ENCODE measurements at places on chromosomes 1 and 21.

- no peak for DNase-seq
These were observed 10.2 kb downstream of the LY9 start for GRCh38 chr1:160806109-160806665.

DNA sequence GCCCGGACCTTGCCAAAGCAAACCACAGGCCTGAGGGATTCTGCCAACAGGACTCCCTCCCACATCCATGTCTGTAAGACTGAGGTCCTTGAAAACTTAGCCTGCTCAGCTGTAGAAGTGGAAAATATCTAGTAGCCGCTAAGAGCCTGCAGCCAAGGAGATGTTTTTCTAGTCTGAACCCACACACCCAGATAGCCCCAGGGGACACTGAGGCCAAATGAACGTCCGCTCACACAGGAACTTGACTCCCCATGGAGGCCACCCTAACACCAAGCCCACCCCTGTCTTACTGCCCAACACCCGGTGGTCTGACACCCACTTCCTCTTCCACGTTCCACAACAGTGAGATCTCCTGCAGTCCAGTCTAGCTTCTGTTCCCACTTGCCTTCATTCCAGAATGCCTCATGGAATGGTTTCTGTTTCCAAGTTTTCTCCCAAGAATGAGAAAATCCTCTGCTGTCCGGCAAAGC, 174.8 kb downstream of the PLPP3 start:
- peak; percentile 26 for DNase-seq

GRCh38 chr1:51705035-51705434, 88.1 kb downstream of the OSBPL9 start:
- no peak for DNase-seq

DNA sequence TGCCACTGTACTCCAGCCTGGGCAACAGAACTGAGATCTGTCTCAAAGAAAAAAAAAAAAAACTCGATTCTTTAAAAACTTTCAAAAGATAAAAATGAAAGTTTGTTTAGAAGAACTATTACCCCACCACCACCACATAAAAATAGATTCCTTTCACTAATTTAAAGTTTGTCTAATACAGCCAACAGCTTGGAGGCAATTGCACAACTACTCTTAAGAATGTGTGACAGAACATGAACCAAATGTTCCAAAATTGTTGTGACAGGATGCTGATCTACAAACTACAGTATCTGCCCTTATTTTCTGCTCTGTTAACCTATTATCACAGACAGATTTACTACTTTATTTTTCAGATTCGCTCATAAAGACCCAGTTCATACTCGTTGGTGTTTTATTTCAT, 5.5 kb upstream of the TGFBR3 start:
- peak; percentile 87 for DNase-seq

- DNase-seq, result no peak
These were observed 98.1 kb downstream of the TNNI3K start for GRCh38 chr1:74333244-74333643.

DNA sequence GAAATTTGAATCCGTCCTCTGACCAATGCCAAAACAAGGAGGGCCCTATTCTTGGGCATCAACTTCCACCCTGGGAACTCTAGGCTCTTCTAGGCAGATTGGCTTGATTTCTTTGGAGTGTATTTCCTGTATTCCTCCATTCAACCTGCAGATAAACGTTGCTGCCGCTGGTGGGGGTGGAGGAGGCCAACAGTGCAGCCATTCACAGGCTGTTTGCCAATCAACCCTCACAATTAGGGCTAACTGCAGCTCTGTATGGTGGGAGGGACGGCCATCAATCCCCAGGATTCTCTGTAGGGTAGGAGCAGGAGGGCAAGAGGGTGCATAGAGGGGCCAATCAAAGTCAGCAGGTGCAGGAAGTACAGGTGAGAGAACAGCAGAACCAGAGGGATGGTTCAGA, 273.1 kb upstream of the PROX1 start:
- no peak for DNase-seq

DNA sequence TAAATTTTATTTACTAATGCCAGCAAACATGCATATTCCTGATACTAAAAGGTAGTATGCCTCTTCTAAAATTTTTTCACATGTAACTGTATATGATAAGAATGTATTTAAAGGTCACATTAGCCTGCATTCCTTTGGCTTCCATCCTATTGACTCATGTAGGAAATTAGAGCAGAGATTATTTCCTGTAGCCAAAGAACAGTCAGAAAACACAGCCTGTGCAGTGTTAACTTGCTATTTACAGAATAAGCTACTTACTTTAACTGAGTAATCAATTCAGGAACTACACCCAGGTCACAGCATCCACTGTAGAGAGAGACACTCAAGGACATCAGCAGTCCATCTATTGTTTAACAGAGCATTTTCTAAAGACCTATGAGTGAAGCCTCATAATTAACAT, 154.5 kb upstream of the ADGRL4 start:
- peak; percentile 74 for DNase-seq

DNA sequence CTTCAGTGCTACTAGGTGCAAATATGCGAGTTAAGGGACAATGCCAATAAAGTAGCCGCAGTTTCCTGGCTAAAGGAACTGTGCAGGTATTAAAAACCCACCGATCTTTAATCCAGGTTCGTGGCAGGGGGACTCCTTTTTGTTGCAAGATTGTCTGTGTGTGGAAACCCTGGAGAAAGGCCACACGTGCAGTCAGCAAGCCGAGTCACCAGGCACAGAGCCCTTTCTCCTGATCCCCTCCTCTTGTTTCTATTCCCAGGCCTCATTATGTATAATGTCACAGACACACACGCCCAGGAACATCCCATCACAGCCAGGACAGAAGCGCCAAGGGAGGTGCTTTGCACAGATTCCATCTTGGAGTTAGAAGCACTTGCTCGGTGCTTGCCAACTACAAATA, 528.9 kb downstream of the KIF26B start:
- DNase-seq, result no peak

- no peak for DNase-seq
These were observed 8.1 kb upstream of the SLAMF9 start for GRCh38 chr1:159962176-159962575.

DNA sequence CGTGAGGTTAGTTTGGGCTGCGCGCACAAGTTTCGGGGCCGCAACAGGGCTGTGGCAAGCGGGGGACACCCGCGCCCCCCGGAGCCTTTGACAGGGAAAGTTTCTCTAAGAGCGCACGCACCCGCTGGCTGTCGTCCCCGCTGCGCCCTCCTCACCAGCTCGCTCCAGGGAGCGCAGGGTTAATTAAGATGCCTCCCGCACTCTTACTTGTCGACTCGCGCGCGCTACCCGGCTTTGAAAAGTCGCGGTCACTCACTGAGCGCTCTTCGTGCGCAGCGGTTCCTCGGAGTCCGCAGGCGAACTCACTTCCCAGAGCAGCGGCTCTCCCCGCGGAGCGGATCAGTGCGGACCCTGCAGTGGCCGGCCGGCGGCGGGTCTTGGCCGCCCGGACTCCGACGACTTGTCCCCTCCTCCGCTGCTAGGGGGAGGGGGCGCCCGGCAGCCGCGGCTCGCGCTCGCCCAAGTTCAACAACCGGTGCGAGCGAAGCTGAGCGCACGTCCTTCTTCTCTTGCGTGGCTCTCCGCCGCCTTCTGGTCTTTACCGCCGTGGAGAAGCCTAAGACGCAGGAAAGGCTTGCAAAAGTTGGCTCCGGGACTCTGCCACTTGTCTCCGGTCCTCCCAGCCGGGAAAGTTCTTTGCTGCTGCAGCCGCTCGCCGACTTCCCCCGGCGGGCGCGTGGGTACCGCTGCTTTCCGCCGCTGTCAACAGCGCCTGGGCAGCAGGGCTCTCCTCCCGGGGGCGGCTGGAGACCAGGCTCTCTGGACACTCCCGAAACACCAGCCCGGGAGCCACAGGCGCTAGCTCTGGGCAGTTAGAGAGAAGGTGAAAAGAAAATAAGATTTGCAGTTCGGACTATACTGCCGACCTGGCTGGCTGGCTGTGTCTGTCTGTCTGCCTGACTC, 506 bp downstream of the JUN start:
- DNase-seq, result peak; percentile 71

- no peak for DNase-seq
These were observed 8.1 kb upstream of the RCC2 start for GRCh38 chr1:17447501-17447992.

GRCh38 chr21:37202221-37203110, 64.7 kb downstream of the VPS26C start:
- no peak for DNase-seq

- DNase-seq, result no peak
These were observed 41.8 kb upstream of the ACTRT2 start for GRCh38 chr1:2979191-2980072.

GRCh38 chr1:202968895-202969295, 1.8 kb upstream of the CYB5R1 start:
- DNase-seq, result peak; percentile 73

DNA sequence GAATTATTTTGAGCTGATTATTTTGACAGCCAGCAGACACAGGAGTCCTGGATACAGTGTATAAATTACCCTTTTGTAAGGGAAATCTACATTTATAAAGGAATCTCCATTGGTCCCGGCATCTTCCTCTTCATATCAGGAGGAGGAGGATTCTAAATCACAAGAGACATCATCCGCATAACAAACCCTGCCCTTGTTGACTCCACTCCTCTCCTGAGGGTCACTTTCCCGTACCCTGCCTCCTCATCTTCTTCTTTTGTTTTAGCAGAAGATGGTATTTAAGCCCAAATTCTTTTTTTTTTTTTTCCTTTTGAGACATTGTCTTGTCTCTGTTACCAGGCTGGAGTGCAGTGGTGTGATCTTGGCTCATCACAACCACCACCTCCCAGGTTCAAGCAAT, 14.6 kb upstream of the PKNOX1 start:
- no peak for DNase-seq

GRCh38 chr1:8537991-8538390, 220.1 kb downstream of the SLC45A1 start:
- no peak for DNase-seq

DNA sequence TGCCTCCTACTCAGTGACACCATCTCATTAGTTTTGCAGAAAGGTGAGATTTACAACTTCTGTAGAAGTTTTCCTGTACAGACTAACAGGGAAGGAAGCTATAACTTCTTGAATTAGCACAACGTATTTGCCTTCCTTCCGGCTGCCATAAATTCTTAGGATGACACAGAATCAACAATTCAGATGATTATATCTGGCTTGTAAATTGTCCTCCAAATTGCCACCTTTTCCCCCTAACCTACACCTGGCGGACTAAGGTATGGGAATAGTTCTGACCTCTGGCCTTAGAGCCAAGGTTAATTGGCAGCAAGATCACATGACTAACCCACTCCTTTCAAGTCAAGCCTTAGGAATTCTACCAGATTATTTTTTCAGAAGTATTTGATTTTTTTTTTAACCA, 284.3 kb downstream of the LMO4 start:
- no peak for DNase-seq

- DNase-seq, result no peak
These were observed 13.7 kb upstream of the TMEM51 start for GRCh38 chr1:15139654-15140350.

GRCh38 chr21:36489103-36489775, 9.3 kb upstream of the CLDN14 start:
- no peak for DNase-seq

DNA sequence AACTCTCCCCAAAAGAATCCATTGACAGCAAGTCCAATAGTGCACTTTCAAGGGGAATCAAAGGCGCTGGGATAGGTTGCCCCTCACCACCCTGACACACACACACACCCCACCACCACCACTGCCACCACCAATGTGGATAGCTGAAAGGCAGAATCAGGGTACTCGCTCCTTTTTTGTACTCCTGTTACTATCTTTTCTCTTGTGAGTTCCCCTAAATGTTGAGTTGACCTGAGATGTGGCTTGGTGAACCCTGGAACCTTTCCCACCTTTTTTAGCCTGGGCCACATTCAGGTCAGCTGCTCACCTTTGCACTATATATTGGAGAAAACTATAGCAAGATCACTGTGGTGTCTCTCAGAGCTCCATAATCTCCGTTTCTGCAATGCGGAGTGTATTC, 3.9 kb downstream of the S100A8 start:
- no peak for DNase-seq

DNA sequence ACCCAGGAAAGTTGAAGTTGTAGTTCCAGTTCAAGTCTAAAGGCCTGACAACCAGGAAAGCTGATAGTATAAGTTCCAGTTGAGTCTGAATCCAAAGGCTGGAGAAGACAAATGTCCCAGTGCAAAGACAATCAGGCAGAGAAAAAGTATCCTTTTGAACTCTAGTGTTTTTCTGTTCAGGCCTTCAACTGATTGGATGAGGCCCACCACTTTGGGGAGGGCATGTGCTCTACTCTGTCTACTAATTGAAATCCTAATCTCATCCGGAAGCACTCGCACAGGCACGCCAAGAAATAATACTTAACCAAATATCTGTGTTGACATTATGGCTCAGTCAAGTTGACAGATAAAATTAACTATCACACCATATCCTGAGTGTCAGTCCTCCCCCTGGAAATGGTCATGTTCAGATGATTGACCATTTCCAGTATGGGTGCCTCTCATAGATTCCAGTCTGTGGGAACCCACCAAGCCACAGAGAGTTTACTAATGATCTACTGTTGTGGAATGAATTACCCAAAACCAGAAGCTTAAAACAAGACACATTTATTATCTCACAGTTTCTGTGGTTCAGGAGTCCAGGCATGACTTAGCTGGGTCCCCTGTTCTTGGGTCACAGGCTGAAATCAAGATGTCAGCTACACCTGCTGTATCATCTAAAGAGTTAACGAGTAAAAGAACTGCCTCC, 296.3 kb upstream of the ZP4 start:
- DNase-seq, result no peak

DNA sequence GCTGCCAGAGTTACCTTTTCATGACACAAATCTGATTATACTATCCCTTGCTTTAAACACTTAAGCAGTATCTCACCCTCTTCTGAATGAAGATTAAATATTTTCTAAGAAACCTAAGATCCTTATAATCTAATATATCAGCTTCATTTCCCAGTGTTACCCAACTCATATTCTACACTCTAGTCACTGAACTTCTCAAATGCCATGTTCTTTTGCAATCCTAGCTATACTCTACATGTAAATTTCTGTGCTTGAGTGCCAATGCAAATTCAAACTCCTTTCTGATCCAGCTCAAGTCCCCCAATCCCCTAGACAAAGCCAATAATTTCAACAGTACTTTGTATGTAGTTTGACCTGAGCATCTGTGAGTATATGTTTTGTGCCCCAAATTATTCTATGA, 293.9 kb downstream of the SDCCAG8 start:
- peak; percentile 26 for DNase-seq

DNA sequence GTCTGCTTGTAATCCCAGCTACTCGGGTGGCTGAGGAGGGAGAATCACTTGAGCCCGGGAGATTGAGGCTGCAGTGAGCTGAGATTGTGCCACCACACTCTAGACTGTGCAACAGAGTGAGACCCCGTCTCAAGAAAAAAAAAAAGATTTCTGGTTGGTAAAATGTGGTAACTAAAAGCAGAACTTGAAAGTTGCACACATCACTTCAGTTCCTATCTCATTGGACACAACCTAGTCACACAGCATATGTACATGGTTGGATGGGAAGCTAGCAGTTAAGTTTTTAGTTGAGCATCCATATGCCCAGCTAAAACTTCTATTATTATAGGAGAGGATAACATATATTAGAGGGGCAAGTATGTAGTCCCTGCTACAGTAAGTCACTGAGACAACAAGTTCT, 22.1 kb downstream of the BCAS2 start:
- no peak for DNase-seq
